ENCODE measurements at places on chromosomes 11 and 22.

GRCh38 chr11:95661162-95661561 lies 128.4 kb downstream of the FAM76B start:
- no peak for DNase-seq

GRCh38 chr11:57205041-57205641 lies 23.4 kb downstream of the LRRC55 start:
- DNase-seq = no peak

GRCh38 chr11:133984828-133985227 lies 28.1 kb upstream of the IGSF9B start:
- no peak for DNase-seq

- DNase-seq = no peak
Observed at GRCh38 chr11:76695771-76696170, 25.2 kb upstream of the LRRC32 start.

- no peak for DNase-seq
Observed at GRCh38 chr11:74417379-74417804, 19.2 kb upstream of the PGM2L1 start.
